ENCODE measurements at places on chromosomes 12 and 14.

- DNase-seq: no peak
Observed at GRCh38 chr12:59398164-59398563, 197.7 kb upstream of the SLC16A7 start.

DNA sequence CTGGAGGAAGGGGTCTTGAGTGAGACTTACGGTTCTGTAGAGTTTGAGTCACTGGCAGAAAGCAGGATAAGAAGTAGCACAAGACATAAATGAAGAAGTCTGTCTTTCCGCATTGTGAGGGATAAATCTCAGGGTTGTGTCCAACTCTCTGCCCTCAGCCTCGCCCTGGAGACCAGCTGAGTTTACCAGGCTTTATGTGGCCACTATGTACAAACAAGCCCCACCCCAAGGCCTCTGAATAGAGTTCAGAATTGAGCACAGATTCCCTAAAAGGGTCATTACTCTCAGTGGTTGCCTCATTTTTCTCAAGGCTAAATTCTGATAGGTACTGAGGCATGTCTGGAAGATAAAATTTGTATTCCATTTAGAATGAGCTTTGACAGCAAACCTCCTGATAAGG is at the start of gene PZP:
Gene PZP, minus strand, starts transcription at position 167 of the 400 bp plus-strand sequence. Its CDS starts 54 bp downstream, at position 113.
- DNase-seq: no peak

DNA sequence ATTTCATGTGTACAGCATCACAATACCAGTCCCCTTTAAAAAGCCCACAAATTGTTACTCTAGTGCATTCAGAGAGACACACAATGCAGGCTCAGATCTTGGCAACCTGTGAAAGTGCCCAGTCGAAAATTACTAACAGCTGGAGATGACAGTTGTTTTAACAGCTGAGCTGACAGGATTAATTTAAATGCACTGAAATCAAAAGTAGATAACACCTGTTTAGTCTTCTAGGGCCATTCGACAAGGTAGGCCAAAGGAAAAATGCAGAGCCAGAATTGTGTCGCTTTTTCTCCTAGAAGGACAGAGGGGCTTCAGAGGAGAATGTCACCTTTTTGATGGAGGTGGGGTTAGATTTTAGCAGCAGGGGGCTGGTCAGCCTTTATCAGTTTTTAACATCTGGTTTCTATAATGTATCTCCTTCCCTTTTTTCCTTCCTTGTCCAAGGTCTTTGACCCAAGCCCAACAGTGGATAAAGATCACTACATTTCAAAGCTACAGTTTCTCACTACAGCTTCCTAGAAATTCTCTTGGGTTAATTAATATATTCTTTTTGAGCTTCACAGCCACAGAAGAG is 139.1 kb downstream of the SOX5 start:
- DNase-seq: peak; percentile 48

- DNase-seq: no peak
Observed at GRCh38 chr12:110345176-110345661, 58.3 kb downstream of the ANAPC7 start.

GRCh38 chr14:50770586-50770985 is 60.4 kb downstream of the NIN start:
- DNase-seq: no peak

- no peak for DNase-seq
Observed at GRCh38 chr14:51726166-51726899, 74.6 kb downstream of the FRMD6 start.

DNA sequence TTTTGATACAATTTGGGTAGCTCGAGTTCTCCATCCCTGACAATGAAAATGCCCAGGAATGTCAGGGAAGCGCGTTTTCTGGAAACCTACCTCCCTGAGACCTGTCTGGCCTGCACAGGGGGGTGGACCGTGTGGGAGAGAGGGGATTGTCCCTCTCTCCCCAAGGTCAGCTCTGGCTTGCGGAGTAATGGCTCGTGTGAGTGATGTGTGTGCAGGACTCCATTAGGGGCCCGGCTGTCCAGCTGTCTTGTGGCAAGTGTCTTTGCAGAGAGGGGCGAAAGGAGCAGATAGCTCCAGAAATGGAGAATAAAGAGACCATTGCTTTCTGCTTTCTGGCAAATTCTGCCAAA is 215.3 kb downstream of the CHST11 start:
- no peak for DNase-seq

DNA sequence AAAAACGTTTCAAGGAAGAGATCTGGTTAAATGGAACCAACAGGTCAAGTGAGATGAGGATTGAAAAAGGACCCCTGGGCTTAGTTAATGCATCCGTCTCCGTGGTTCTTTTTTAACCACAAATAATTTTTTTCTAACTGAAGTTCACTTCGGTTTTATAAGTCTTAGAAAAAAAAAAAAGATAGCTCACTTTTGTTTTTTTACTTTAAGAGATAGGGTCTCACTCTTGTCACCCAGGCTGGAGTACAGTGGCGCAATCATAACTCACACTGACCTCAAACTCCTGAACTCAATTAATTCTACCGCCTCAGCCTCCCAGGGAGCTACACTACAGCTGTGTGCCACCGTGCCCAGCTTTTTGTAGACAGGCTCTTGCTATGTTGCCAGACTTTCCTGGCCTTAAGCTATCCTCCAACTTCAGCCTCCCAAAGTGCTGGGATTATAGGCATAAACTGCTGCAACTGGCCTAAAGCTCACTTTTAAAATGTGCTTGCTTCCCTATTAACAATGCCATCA is 11.8 kb downstream of the HNRNPC start:
- DNase-seq: no peak

DNA sequence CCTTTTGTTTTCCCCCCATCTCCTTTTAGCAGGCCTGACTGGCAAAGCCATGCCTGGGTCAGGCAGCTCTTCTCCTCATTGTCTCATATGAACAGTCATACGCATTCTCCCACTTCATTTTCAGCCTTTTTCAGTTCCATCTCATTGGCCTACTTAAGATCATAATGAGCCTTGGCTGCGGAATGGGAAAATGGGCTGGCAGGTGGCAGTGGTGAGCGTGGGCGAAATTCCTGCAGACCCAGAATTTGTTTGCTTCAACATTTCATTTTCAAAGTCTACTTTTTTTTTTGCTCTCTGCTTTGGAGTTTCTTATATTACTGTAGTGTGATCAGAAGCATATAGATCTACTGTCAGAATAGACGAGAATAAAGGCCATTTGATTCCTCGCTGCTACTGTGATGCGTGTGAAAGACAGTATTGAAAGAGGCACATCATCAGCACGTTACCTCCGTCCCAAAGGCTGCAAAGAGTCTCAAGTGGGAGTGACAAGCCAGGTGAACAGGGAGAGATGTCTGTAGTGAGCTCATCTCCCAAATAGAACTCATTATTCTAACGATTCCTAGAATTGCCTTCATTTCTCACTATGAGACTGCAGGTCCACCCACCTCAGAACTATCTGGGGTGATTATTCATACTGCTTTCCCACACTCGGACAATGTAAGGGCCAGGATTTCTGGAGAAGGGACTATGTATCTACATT is 73.7 kb downstream of the TBK1 start:
- no peak for DNase-seq

- peak; percentile 39 for DNase-seq
Observed at GRCh38 chr12:76558684-76559399, 729 bp downstream of the OSBPL8 start.

DNA sequence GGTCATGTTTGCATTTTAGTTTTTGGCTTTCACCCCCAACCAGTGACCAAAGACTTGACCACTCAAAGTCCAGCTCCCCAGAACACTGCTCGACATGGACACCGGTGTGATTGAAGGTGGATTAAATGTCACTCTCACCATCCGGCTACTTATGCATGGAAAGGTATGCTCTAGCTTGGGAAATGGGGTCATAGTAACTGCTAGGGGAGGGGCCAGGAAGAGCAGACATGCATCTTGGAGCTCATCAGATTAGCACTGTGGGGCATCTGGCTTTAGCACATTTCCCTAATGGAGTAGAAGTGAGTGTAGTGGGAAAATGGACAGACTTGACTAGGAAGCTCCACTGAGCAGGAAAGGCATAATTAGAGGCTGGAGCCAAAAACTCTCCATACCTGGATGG is 2.8 kb downstream of the PCBP2 start:
- DNase-seq: no peak
